ENCODE measurements at places on chromosomes 16 and 17.

GRCh38 chr17:19744492-19744891, 3.6 kb downstream of the ALDH3A1 start:
- DNase-seq = no peak

DNA sequence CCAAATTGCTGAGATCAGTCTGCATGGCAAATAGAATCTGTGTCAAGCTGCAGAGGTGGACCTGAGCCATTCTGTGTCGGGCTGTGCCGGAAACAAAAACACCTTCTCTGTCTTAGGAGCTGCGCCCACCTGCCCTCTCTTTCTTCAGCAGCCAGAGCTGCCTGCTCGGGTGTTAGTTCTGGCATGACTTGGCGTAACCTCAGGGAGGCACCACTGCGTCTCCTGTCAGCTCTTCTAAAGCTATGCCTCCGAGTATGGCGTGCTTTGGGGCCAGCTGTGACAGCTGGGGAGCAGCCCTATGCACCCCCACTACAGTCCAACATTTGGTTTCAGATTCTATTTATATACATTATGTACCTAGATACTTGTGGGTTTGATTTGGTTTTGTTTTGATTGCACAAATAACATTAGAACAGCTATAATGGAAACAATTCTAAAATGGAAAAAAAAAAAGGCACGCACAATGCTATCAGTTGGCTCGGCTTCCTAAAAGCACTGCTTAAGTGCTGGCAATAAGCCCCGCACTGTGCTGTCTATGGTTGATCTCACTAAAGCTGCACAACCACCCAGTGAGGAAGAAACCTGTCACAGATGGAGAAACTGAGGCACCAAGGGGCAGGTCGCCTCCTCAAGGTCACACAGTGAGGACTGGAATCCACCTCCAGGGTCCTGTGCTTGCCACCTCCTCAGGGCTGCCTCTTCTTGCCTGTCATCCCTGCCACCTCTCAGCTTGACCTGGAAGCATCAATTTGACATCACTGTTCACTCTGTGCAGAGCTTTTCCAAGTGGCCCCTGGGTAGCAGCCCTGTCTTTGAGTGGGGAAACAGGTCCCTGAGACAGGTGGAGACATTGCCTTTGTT, 18.7 kb upstream of the ADGRG1 start:
- no peak for DNase-seq

GRCh38 chr17:73939806-73940205, 263.7 kb upstream of the RPL38 start:
- DNase-seq = no peak

- no peak for DNase-seq
These were observed 1.8 kb downstream of the MAP3K14 start for GRCh38 chr17:45314741-45315647.

GRCh38 chr17:33888455-33888854, 366.6 kb upstream of the CCL2 start:
- no peak for DNase-seq

Data from HepG2 (cell line).